ENCODE measurements at places on chromosomes 3 and 15. TPM values are rescaled to one million over a fixed set of nuclear protein-coding genes. Genes with fewer than 3 reads are reported as not detected.

The SCAANT1 gene
- not detected for total RNA-seq

The GP5 gene
- total RNA-seq = under 0.01 TPM

The SMCO1 gene
- total RNA-seq = not detected

The TMEM158 gene
- total RNA-seq = 2.7 TPM

The PLSCR4 gene
- total RNA-seq = 677 TPM

The KIF15 gene
- 21.2 TPM for total RNA-seq

The ERICH6 gene
- not detected for total RNA-seq

The MB21D2 gene
- total RNA-seq = 3.9 TPM

The CHRFAM7A gene
- total RNA-seq = 0.51 TPM

The CCDC191 gene
- total RNA-seq = 3.2 TPM

The GCHFR gene
- total RNA-seq = 30.6 TPM

The FGF12 gene
- total RNA-seq = 1.2 TPM

The TMEM87A gene
- total RNA-seq = 62.3 TPM

The NPAP1 gene
- total RNA-seq = not detected

The OIP5 gene
- total RNA-seq = 3.6 TPM

The AMT gene
- total RNA-seq = 0.68 TPM

The NR1I2 gene
- total RNA-seq = under 0.01 TPM
